ENCODE measurements at places on chromosomes 1 and 21.

DNA sequence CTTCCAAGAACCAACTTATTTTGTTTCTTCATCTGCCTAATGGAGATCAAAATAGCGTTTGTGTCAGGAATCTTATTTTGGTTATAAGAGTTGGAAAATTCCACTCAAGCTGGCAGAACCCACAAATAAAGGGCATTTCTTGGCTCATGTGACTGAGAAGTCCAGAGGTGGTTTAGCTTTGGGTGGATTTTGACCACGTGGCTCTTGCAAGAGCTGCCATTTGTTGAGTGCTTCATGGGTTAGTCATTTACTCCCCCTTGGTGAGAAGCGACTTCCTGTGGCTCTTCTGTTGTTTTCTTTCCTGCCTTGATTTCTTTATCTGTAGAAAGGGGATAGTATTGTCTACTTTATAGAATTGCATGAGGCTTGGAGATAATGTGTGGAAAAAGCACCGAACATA is 9.5 kb upstream of the RNF186 start:
- DNase-seq = no peak

GRCh38 chr1:116923421-116923820 is 13.7 kb downstream of the PTGFRN start:
- no peak for DNase-seq

DNA sequence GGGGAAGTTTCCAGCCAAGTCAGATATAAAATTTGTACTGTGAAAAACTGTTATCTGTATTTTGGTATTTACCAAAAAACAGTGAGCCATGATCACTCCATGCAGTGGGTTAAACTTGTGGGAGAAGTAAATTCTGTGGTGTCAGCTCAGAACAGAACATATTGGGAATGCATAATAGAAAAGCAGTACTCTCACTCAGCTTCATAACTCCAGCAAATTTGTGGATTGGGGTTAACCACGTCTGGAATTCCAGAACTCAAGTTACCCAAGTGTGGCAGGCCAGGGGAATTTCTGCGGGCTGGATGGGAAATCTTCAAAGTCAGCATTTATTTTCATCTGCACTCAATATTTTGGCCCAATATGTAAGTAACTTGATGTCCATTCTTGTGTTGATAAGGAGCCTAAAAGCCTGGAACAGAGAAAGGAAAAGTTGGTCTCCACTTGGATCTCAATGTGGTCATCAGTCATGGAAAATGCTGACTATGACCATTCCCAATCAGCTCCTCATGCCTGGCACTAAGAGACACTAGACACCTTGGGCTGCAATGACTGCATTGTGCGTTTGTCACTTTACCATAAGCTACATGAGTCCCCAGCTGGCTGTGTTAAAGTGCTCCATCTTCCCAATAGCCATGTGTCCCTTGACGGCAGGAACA is 39.1 kb upstream of the ENAH start:
- peak; percentile 92 for DNase-seq

DNA sequence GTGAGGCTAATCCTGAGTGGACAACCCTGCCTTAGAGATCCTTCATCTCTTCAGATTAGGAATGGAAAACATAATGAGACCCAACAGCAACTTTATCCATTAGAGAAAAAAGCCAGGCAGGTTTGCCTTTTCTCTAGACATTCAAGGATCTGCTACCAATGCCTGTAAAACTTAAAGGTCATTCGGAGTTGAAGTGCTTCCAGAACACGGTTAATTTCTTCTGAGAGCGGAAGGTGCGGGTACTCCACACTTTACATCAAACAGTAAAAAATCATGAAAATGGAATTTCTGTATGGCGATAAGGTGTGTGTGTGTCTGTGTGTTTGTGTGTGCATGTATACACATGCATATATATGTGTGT is 65.2 kb upstream of the PRKACB start:
- no peak for DNase-seq

- DNase-seq = peak; percentile 34
Measured at GRCh38 chr1:35564037-35564883, 6.7 kb downstream of the NCDN start.

- peak; percentile 26 for DNase-seq
Measured at GRCh38 chr1:210407207-210407886, 78.6 kb downstream of the HHAT start.

- peak; percentile 98 for DNase-seq
Measured at GRCh38 chr1:27299385-27300271, 22.3 kb upstream of the TMEM222 start.

DNA sequence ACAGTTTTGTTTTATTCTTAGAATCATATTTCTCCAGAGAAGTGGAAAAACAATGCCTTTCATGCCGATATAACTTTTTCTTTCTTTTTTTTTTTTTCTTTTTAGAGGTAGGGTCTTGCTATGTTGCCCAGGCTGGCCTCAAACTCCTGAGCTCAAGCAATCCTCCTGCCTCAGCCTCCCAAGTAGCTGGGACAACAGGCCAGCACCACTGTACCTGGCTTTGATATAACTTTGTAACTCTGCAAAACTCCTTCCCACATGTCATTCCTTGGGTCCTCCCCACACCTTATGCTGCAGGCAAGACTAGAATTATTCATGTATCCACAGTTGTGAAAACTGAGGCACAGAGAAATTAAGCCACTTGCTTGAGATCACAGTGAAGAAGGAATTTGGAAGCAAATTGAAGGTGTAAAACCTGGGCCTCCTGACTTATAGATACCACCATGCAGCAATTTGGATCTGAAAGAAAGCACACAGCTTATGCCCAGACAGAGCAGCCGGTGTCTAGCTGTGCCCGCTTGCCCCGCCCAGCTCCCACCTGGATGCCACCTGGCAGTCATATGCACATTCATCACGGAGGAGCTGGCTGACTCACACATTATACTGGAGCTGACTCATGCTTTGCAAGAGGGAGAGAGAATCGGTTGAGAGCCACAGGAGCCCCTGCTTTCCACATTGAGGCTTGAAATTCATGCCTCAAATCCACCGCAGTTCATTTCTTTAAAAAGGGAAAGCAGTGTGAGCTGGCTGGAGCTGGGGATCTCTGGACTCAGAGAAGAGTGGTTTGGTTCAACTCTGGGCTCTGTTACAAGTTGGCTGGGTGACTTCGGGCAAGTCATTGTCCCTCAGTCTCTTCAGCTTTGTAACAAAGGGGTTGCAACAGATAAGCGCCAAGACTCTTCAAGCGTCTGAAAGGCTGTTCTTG is 8.3 kb upstream of the SLC2A1 start:
- DNase-seq = peak; percentile 77

GRCh38 chr1:52140633-52141512 is 1.0 kb upstream of the ZFYVE9 start:
- DNase-seq = no peak

DNA sequence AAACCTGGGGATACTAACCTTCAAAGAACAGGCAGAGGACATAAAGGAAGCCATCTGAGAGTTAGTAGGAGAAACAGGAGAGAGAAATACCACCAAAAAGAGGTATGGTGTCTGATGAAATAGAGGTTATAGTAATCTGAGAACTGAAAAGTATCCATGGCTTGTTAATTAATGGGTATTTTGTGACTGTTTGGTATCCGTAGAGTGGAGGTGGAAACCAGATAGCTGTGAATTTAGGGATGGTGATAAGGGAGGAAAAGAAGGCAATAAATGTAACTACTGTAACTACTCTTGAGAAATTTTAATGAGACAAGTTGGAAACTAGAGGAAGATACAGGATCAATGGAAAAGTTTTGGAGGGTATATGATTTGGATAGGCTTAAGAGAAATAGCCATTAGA is 27.5 kb downstream of the PRKAA2 start:
- DNase-seq = no peak

DNA sequence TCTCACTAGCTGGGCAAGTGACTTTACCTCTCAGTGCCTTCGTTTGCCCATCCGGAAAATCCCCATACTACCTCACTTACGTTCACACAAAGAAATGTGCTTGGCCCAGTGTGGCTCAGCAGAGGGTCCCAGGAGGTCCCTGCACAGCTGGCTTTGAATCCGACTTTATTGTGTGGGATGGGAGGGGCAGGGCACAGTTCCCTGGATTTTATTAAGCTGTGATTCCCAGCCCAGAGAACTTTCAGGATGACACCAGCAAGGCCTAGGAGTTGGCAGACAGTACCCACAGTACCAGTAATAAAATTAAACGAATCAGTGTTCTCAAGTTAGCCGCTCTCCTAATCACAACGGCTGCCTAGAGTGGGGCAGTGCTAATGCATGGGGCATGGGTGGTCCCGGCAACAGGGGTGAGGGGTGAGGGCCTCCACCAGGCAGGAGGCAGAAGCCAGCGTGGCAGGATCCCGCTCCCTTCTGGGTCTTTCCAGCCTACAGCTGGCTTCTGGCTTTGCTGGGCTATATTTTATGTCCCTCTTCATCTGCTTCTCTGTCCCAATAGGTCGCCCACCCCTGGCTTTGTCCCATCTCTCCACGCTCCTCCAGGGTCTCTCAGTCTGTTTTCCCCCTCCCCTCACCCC is 74.9 kb downstream of the VWA5B1 start:
- no peak for DNase-seq

DNA sequence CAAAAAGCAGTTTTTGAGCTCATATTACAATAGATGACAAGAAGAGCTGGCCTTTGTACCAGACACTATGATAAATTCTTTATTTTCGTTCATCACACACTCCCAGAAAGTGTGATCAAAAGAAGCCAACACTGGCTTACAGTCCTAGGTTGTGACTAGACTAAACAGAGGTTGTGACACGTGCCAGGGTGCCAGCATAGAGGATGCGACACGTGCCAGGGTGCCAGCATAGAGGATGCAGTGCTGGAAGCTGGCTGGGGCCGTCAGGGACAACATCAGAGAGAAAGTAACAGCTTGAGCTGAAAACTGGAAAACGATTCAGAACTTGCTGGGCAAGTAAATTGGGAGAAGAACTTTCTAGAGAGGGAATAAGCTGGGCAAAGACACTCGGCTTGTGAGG is 2.2 kb downstream of the MTARC1 start:
- no peak for DNase-seq

- DNase-seq = no peak
Measured at GRCh38 chr1:57451516-57451915, 27.7 kb upstream of the DAB1 start.

DNA sequence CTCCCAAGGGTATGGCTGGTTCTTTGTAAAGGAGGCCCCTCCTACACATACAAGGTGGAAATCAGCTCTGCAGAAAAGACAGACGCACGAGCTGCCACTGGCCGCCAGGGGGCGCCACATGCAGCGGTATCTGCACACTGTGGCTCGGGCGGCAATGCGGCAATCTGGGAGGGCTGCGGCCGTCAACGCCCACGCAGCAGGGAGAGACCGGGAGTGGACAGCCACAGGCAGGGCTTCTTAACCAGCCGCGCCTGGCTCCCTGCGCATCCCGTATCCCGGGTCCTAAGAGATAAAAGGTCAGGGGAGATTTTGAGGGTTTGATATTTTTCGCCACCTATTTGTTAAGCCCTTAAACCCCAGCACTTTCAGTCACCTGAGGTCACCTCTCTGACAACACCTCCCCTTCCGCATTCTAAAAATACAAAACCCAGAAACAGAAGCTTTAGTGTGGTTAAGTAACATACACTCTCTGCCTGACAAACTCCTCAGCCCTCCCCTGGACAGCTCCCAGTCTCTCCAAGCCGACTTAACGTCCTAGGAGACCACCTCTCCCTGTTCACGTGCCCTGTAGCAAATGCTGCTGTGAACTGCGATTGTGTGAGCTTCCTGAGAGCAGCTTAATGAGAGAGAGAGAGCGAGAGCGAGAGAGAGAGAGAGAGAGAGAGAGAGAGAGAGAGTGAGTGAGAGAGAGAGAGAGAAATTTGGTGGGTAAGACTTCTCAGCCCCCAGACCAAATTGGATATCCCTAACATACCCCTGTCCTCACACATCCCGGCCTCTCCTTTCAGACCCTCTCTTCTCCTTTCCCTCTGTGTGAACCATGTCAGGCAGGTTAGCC is 13.5 kb upstream of the KCNA2 start:
- DNase-seq = peak; percentile 15

DNA sequence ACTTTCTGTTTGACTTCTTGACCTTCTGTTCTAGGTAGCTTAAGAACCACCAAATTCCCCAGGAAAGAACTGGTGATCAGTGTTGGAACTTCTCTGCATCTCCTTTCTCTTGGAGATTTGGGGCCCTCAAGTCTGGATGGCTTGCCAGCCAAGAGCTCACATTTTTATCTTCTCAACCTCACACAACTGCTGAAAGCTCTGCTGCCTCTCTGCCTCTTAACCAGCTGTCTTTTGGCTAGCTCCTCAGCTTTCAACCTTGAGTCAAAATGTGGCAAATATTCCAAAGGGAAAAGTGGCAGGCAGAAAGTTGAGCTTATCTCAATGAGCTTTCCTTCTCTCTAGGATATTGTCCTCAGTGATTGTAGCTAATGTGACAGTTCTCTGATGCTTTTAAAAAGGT is 89.2 kb upstream of the CCDC190 start:
- no peak for DNase-seq

GRCh38 chr1:245682638-245683628 is 528.1 kb downstream of the KIF26B start:
- no peak for DNase-seq

GRCh38 chr21:45283611-45284455 is 3.9 kb downstream of the POFUT2 start:
- no peak for DNase-seq

GRCh38 chr1:11735531-11735853 is 444 bp upstream of the AGTRAP start:
- no peak for DNase-seq

GRCh38 chr21:14519000-14519399 is 27.1 kb downstream of the SAMSN1 start:
- DNase-seq = no peak

- DNase-seq = no peak
Measured at GRCh38 chr1:62954758-62955157, 170.8 kb downstream of the ATG4C start.

GRCh38 chr21:14072761-14073535 is 137.8 kb downstream of the LIPI start:
- DNase-seq = no peak

DNA sequence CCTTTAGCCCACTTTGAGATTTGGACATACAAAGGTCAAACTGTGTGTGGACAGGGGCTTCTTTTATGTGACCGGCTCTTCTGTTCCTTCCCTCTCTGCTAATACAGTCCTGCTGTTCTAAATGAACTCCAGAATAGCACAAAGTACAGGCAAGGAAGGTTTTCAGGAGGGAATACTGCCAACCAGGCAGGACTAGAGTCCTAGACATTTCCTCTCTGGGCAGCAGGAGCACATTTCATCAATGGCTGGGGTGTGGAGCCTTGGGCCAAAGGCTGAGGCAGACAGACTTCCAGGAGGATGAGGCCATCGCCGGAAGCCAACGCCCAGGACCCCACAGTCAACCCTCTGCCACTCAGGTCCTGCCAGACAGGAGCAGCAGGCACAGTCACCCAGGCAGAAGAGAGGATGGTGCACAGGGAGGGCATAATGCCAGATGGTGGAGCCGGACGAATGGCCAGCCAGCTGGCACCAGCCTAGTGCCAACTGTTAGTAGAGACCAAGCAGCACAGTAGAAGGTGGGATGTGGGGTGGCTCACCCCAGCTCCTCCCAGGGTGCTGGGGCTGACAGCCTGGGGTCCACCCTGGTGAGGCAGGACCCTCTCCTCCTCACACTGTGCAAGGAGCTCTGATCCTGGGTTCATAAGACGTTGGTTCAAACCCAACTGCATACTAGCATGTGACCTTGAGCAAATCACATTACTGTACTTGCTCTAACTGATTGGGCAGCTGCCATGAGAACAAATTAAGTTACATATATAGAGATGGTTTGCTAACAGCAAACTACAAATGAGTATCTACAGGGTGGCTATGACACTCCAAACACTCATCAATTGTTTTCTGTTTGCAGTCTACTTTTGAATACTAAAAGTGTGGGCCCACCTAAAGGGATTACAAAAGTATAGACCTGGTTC is 410.7 kb downstream of the SIPA1L2 start:
- DNase-seq = no peak

GRCh38 chr1:188888386-188888785 is 1589.3 kb downstream of the BRINP3 start:
- DNase-seq = no peak

All from fibroblast of skin of left quadriceps (primary cell).